ENCODE measurements at places on chromosomes 3 and 15. TPM values are rescaled to one million over a fixed set of nuclear protein-coding genes. Genes with fewer than 3 reads are reported as not detected.

The CP gene
- not detected for total RNA-seq

The NTRK3 gene
- total RNA-seq: 0.37 TPM

The LRTM1 gene
- total RNA-seq: not detected

The SCAMP5 gene
- 1.4 TPM for total RNA-seq

The SLC27A2 gene
- 45.3 TPM for total RNA-seq

The APBA2 gene
- total RNA-seq: 4.4 TPM

The SLC12A8 gene
- total RNA-seq: 0.15 TPM

The CIB2 gene
- 1.9 TPM for total RNA-seq

The CADM2 gene
- total RNA-seq: not detected

The CYP1A2 gene
- not detected for total RNA-seq

The GPR160 gene
- 5.1 TPM for total RNA-seq

The GRM2 gene
- total RNA-seq: 2.1 TPM

The CPLX3 gene
- total RNA-seq: 0.91 TPM

The KLF13 gene
- total RNA-seq: 248 TPM
